ENCODE measurements at places on chromosomes 11 and 22.
A peak's percentile ranks its signal among the peaks of the same experiment; 100 is the strongest.

- DNase-seq, result no peak
Observed at GRCh38 chr11:117185736-117186430, 7.3 kb downstream of the SIDT2 start.

DNA sequence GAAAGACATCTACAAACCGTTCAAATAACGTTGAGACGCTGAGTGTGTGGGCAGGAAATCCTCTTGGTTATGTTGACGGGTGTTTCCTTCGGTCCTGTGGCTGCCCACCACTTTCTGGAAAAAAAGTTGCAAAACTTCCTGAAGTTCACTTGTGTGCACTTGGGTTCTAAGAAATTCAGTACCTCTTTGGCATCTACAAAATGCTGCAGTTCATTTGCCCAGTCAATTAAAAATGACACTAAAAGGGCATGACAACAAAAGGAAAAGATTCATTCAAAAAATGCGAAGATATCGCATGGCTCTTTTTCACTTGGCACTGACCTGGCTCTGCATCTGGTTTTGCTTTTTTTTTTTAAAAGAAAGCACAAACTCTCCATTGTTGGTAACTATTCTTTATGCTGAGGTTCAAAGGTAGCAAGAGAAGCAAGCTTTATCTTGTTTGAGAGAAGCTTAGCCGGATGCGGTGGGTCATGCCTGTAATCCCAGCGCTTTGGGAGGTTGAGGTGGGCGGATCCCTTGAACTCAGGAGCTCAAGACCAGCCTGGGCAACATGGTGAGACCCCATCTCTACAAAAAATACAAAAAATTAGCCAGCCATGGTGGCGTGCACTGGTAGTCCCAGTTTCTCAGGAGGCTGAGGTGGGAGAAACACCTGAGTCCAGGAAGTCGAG, 10.6 kb upstream of the XBP1 start:
- no peak for DNase-seq

DNA sequence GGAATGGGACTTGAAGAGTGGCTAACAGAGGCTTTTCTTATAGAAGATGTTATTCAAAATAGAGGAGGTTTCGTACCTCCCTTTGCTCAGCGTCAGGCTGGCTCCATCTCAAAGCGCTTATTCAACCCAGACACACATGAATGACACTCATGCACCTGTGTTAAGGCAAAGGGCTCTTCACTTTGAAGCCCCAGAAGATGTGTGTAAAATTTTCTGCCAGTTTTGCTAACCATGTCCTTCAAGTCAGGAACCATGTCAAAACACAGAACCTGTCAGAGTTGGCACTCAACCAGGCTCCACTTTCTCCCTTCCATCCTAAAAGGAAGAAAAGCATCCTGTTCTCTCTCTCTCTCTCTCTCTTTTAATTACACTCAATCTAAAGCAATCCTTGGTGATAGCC, 352.8 kb upstream of the NARS2 start:
- no peak for DNase-seq

- DNase-seq, result peak; percentile 66
Observed at GRCh38 chr11:86537541-86538222, 134.7 kb downstream of the ME3 start.

DNA sequence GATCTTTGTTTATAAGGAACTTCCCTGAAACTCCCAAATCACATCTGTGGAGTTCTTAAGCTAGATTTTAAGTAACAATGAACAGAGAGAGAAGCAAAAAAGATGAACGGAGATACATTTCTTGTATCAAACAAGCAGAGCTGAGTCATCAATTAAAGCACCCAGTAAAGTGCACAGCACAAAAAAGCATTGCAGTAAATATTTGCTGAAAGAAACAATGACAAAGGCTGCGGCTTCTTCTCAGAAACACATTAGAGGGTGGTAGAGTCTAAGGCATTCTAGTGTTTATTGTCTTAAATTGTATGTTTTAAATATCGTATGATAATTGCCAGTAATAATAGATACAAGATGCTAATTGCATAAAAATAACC, 941.6 kb upstream of the CHORDC1 start:
- DNase-seq, result no peak

DNA sequence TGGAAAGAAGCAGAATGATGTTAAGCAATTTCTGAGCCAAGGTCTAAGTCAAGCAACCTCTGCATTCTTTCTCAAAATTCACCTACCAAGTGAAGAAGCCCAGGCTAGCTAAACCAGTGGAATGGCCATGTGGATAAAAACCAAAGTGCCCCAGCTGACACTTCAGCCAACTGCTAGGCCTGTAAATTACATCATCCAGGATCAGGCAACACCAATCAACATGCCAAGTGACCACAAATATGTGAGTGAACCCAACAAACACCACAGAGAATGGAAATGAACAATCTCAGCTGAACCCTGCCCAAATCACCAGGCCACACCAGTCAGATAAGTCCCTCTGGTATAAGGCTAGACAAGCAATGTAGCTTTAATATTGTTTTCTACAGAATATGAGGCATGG, 25.1 kb upstream of the FJX1 start:
- DNase-seq, result no peak

GRCh38 chr11:64868904-64869570, 9.4 kb downstream of the EHD1 start:
- no peak for DNase-seq

DNA sequence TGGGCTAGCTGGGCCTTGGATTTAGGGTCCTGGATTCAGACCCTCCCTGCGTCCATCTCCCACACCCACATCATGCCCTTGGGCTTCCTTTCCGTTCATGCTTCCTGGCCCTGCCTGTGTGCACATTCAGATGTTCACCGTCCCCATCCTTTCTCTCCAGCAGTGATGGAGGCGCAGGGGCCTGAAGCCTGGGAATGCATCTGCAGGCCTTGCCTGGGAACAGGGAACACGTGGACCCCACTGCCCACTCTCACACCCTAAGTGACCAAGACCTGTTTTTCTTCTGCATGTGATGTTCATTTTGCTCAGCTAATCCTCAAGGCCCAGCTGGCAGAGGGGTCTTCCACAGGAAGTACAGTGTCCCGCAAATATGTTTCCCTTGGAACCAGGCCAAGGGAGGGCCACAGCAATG, 91.6 kb upstream of the PARVA start:
- DNase-seq, result no peak

- no peak for DNase-seq
Observed at GRCh38 chr11:77179048-77179447, 51.0 kb downstream of the MYO7A start.

DNA sequence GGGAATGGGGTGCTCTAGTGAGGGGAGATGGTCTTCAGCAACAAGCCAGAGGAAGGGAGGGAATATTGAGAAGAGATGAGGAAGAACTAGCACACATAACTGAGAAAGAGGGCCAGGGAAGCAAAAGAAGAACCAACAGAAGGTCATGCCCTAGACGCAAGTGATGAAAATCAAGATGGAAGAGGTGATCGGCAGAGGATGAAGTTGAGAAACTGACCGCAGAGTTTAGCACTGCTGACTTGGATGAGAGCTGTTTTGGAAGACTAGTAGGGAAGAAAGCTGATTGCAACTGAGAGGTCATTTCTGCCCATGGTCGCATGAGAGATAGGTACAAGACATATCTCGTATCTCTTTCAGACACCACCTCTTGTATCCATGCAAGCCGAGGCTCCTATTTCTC, 2.9 kb downstream of the SPINDOC start:
- no peak for DNase-seq

- DNase-seq, result no peak
Observed at GRCh38 chr11:32438866-32439489, 3.6 kb upstream of the WT1 start.

- no peak for DNase-seq
Observed at GRCh38 chr22:20128902-20129746, 2.5 kb upstream of the ZDHHC8 start.

GRCh38 chr11:35675901-35676610, 13.5 kb downstream of the TRIM44 start:
- no peak for DNase-seq

DNA sequence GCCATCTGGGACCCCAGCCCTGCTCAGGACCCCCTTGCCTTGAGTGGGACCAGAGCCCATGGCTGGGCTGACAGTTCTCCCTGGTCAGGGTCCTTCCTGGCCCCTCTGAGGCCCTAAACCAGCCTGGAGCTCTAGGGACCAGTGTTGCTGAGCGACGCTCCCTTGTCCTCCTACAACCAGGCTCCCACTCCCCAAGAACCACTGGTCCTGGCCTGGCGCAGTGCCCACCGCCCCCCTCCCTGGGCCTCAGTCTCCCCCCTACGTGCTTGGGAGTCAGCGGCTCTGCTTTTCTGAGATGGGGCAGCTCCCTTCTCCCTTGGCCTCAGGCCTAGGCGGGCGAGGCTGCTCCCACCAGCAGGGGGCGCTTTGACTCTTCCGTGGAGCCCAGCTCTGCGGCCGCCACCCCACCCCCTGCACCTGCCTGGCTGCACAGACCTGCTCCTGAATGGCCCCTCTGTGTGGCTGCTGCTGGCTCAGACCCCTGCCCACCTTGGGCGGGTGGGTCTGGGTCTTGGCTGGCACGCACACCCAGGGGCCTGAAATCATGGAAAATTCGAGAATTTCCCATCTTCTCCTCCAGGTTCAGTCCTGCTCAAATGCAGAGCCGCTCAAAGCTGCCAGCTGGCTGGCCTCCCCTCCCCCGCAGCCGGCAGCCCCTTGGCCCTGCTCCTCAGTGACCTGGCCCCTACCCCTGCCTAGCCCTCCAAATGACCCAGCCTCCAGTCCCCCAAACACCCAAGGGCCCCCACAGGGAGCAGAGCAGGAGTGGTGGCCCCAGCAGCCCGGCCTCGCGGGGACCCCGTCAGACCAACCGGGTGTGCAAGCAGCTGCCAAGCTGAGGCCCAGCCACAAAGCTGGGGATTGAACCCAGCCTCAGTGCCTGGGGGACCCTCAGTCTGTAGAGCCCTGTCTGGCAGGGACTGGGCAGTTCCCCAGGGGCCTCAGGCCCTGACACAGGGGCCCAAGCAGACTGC, 9.1 kb downstream of the PRR33 start:
- DNase-seq, result peak; percentile 50

DNA sequence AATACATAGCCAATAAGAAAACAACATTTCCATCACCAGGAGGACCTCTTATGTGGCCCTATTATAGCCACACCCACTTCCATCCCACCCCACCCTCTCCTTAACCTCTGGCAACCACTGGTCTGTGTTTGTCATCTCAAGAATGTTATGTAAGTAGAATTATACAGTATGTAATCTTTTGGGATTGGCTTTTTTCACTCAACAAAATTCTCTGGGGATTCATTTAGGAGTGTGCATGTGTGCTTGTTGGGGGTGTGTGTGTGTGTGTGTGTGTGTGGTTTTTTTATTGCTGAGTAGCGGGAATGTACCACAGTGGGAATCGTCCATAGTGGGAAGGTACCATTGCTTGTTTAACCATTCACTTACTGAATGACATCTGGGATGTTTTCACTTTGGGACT, 5.2 kb downstream of the KCNJ5 start:
- DNase-seq, result no peak

- peak; percentile 77 for DNase-seq
Observed at GRCh38 chr11:18063862-18064434, 17.9 kb upstream of the TPH1 start.

- DNase-seq, result no peak
Observed at GRCh38 chr11:106475181-106475580, 397.7 kb downstream of the AASDHPPT start.

GRCh38 chr11:78961937-78962701, 387.5 kb upstream of the NARS2 start:
- peak; percentile 80 for DNase-seq

GRCh38 chr11:119206511-119207414, 624 bp downstream of the CBL start:
- DNase-seq, result peak; percentile 32

GRCh38 chr11:119536801-119537200, 113.8 kb upstream of the THY1 start:
- DNase-seq, result no peak

GRCh38 chr11:68440224-68440623, 20.3 kb upstream of the PPP6R3 start:
- no peak for DNase-seq

DNA sequence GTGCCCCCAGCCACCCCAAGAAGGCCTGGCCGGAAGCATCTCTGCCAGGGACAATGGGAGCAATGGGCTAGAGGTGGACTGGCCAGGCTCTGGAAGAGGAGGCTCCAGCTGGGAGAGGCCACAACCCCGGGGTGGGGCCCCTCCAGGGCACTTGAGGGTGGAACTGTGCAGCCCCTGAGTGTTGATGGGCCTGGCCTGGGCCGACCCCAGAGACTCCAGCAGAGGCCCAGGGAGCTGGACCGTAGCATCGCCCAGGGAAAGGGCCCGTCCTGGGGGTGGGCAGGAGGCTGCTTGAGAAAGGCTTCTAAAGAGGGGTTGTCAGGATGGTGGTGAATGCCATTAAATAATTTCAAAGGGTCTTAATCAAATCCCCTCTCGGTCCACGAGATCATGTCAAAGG, 30.4 kb downstream of the CDKN1C start:
- no peak for DNase-seq

- no peak for DNase-seq
Observed at GRCh38 chr22:19770349-19771220, 10.0 kb downstream of the TBX1 start.

GRCh38 chr11:127843483-127844396, 743.6 kb downstream of the ETS1 start:
- peak; percentile 70 for DNase-seq

DNA sequence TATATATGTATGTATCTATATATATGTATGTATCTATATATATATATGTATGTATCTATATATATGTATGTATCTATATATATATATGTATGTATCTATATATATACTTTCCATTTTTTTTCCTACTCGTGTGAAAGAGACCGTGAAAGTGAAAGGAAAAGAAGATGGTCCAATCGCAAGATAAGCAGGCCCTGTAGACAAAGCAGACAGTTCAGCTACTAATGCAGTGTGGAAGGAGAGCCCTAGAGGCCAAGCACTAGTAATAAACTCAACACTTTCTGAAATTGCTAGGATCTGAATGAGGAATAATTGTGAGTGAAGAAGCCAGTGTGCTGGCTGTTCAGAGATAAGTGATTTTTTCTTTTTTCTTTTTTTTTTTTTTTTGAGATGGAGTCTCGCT, 47.2 kb downstream of the MCHR1 start:
- no peak for DNase-seq

GRCh38 chr11:126431401-126432064, 76.0 kb downstream of the ST3GAL4 start:
- DNase-seq, result no peak

GRCh38 chr22:34129691-34130486, 209.6 kb upstream of the LARGE1 start:
- DNase-seq, result no peak

- no peak for DNase-seq
Observed at GRCh38 chr22:33684087-33684486, 236.2 kb downstream of the LARGE1 start.

GRCh38 chr11:116729501-116730240, 43.1 kb downstream of the BUD13 start:
- no peak for DNase-seq

DNA sequence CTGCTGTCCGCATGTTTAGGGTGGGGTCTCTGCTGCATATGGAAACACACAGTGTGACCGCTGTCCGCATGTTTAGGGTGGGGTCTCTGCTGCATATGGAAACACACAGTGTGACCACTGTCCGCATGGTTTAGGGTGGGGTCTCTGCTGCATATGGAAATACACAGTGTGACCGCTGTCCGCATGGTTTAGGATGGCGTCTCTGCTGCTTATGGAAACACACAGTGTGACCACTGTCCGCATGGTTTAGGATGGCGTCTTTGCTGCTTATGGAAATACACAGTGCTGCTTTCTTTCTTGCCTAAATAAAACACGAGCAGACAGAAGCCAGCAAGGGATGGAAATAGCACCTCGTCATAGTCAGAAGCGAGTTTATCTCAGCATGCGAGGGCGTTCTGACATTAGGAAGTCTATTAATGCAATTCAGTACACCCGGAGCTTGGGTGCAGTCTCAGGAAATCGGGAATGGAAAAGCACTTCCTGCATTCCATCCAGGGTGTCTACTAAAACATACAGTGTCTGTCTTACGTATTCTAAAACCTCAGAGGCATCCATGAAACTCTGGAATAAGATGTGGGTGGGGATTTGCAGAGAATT, 32.6 kb upstream of the TOLLIP start:
- no peak for DNase-seq
